SK-N-MC (cell line): ENCODE measurements at places on chromosomes 5 and 9.

GRCh38 chr9:35342221-35342958 lies 147.5 kb upstream of the RUSC2 start:
- no peak for DNase-seq

DNA sequence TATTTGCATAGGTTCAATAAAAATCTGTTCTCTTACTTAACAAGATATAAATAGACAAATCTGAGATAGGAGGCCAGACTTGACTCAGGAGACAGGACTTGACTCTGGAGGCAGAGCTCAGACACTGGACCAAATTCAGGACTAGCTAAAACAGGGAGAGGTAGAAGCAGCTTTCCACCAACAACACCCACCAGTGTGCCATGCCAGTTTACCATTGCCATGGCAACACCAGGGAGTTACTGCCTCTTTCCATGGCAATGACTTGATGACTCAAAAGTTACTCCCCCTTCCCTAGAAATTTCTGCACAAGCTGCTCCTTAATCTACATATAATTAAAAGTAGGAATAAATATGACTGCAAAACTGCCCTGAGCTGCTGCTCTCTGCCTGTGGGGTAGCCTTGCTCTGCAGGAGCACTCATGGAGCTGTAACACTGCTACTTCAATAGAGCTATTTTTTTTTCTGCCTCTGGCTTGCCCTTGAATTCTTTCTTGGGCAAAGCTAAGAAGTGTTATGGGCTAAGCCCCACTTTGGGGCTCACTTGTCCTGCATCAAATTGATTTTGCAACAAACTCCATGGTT lies 473.0 kb downstream of the PLK2 start:
- DNase-seq, result no peak

- no peak for DNase-seq
Measured at GRCh38 chr9:85995097-85995496, 54.2 kb downstream of the NAA35 start.

DNA sequence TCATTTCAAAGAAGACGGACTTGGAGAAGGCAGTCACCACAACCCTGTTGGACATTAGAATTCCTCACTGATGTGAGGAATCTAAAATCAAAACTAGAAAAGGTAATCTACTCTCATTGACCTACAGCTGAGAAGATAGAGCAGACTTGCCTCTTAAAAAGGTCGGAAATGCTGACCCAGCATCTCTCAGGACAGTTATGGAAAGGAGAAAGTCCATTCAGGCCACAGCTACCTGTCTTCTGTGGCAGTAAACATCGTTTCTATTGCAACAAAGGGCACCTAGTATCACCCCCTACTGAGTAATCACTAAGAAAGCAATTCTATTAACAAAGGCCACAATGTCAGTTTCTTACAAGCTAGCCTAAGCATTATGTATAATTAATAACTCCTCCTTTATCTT lies 601.7 kb downstream of the PRELID2 start:
- no peak for DNase-seq

GRCh38 chr9:78971540-78971939 lies 600.2 kb upstream of the TLE4 start:
- DNase-seq, result no peak

- no peak for DNase-seq
Measured at GRCh38 chr9:34372467-34373011, 4.2 kb downstream of the MYORG start.

GRCh38 chr5:24110004-24110615 lies 534.7 kb downstream of the CDH10 start:
- peak; percentile 56 for DNase-seq

- DNase-seq, result no peak
Measured at GRCh38 chr5:22985446-22985845, 132.3 kb upstream of the CDH12 start.

DNA sequence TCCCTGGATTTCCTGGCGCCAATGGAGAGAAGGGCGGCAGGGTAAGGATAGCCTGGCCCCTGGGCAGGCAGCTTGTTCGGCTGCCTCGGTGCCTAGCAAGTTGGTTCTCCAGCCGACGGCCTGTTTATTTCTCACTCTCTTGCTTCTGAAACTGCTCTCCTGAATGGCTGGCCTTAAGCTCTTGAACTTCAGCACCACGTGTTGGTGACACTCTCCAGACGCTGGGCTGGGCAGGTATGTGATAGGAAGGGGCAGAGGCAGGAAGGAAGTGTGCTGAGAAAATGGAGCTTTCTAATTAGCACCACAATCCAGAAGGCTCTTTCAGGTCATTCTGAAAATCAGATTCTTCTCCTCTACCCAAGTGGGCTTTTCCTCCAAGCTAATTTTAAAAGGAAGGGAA lies 91.4 kb upstream of the FCN2 start:
- DNase-seq, result no peak

DNA sequence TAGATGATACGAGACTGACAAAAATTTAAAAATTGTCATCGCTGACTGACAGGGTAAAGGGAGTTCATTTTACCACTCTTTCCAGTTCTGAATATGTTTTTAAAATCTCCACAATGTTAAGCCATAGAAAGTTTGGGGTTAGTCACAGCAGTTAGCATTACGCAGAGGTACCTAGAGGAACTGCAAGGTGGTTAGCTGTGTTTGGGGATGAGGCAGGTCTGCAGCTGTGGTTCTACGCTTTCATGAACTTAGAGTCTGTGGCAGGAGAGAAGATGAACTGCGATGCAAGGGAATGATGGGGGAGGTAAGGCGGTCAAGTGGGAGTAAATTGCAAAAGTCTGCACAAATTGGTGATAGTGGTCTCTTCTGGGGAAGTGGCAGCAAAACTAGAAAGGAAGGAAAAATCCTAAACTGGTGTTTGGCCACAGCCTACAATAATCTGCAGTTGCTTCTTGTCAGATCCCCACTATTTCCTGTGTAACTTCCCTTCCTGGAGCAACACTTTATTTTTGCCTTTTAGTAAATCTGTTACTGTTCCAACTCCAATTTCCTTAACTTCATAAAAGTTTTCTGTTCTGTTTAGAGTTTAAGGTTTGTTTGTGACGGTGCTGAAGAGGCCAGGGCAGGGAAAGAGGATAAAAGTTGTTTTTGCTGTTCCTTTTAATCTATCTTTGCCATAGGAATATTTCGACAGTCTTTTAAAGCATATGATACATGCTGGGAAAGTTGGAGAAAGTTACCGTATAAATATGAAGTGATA lies 38.6 kb upstream of the SNX2 start:
- DNase-seq, result no peak

DNA sequence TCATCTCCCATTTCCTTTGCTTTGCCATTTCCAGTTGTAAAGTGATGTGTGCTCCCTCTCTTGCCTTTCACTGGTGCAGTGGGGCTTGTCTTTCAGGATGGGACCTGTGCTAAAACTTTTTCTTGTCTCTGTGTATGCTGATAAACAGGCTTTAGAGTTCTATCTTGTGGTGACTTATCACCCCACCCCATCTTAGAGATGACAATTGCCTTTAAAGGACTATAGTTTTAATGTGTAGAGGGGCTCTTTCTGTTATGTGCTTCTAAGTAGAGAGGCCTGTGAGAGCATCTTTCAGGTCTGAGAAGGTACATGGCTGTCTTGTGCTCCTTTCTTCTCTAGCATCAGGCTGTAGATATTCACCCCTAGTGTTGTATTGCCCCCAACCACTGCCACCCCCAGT lies 21.9 kb downstream of the MAN2A1 start:
- DNase-seq, result no peak

DNA sequence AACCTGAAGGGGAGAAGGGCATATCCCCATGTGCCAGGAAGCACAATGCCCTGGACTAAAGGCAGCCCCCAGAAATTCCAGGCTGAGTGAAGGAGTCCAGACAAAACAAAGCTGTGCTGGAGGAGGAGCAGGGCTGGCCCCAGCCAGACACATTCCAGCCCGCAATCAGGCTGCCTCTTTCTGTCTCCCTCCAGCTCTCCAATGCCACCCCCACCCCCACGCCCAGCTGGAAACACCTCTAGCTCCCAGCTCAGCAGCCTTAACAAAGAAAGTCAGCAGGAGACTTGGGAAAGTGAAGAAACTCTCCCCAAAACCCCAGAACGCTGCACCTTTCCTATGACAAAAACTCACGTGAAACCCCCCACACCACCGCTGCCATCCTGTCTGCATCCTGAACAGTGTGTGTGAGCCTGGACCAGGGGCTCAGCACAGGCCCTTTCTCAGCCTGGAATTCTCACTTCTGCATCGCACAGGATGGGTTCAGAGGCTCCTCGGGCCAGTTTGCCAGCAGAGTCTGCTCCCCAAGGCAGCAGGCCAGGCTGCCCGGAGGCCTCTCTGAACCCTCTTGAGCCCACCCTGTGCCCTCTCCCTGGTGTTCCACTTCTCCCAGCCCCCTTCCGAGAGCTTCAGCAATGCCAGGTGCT lies 96.2 kb upstream of the ICE1 start:
- no peak for DNase-seq

DNA sequence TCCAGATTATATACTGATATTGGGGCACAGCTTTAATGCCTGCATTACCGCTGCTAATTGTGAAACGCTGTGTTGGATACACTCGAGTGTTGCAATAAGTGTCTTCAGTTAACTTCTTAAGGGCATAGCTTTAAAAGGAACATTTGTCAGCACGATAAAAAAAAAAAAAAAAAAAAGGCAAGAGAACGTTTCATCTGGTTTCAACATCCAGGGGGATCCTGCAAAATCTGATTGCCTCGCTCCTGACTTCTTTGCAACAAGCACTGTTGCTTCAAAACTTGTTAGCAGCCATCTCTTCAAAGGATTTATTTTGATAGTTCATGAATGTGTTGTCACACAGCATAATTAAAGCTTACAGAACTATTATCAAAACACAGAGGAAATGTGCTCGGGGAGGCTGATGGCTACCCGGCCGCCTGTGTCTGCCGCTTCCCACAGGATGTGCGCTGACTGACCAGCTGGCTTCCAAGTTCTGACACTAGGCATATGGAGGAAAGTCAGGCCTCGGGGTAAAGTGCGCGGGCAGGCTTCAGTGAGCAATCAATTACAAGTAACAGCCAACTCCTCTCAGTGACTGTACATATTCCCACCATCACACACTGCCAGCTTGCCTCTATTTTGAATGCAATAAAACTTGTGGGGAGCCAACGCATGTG lies 77.7 kb downstream of the EBF1 start:
- no peak for DNase-seq

DNA sequence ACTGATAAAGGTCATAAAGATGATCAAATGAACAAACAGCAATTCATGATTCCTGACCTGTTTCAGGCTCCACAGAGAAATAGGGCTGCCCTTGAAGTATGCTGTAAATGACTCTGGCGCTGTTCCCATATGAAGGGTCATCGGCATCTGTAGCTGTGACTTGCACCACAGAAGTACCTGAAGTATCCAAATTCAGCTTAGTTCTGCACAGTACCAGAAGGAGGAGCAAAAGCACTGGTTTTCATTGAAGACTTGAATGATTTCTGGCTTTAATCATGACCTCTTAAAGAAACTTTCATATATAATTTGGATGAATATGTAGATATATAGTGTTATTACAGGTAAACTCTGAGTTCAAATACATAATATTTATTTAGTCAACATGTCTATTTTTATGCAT lies 109.1 kb downstream of the CDH10 start:
- DNase-seq, result no peak

DNA sequence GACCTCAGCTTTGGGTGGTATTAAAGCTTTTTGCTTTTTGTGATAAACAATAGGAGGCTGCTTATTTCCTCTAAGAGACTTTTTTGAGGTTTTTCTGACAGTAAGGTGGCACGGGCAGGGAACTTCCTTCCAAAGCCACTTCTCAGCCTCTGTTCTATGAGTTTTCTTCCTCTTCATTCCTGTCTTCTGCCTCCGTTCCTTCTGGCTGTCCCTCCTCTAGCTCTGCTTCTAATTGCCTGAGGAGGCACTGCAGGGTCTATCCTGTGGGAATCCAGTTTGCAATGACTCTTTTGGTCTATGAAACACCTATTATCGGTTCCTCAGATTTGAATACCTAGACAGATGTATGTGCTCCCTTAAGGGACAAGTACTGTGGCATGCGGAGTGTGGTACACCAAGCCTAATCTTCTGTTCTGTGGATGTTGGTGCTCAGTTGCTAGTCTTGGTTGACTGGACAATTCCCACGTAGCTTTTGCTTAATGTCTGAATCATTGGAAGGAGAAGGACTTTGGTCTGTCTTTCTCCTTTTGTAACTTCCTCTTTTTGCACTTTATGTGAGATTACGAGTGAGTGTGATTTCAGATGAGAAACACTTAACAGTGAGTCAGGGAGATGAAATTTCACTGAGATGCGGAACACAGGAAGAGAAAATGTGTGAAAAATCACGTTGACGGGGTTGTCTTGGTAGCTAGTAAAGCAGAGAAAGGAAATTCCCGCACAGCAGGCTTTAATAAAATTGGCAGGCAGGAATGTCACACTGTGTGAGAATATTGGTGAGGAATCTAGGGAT lies 305.2 kb downstream of the EFNA5 start:
- DNase-seq, result no peak

DNA sequence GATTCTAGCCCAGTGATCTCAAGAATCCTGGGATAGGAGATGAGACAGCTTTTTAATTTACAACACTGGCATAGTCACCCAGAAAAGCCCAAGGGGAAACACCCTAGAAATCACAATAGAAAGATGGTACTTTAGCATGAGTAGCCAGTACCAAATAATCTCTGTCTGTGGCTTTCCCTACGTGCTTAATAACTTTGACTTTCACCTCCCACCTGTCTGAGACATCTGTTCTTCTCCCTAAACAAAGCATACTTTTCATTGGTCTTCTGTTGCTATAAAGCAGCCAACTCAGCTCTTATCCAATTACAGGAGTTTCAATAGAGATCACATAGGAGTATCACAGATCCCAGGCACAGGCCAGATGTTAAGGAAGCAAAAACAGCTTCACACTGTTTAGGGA lies 10.4 kb downstream of the MARCHF3 start:
- DNase-seq, result no peak

- no peak for DNase-seq
Measured at GRCh38 chr5:15421921-15422412, 78.0 kb upstream of the FBXL7 start.

DNA sequence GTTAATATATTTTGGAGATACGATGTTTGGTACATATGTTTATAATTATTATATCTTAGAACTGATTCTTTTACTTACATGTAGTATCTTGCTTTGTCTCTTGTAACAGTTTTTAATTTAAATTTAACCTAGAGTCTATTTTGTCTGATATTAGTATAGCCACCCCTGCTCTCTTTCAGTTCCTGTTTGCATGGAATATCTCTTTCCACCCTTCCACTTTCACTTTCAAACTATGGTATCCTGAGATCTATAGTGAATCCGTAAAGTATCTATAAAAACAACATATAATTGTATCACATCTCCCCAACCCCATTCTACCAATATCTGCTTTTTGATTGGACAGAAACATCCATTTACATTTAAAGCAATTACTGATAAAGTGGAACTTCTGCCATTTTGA lies 7.2 kb downstream of the IRGM start:
- no peak for DNase-seq

DNA sequence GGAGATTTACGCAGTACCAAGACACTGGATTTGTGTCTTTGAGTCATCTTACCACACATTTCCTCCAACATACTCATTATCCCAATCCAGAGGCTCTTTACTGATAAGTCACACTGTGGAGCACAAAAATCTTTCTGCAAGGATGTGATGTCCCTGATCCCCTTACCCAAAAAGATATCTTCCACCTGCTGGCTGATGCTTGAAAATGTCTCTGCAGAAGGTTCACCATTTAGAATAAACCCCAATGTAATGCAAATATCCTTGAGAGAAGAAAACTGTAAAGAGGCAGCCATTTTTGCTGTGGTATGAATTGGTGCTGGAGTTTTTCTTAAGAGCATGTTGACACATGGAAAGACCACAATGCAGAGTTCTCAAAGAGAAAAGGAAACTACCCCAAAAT lies 65.7 kb upstream of the RORB start:
- no peak for DNase-seq

- DNase-seq, result no peak
Measured at GRCh38 chr9:7979611-7980010, 180.0 kb upstream of the DMAC1 start.

- no peak for DNase-seq
Measured at GRCh38 chr5:110644357-110644756, 82.1 kb downstream of the TMEM232 start.
